ENCODE measurements at places on chromosomes 7 and 10.

DNA sequence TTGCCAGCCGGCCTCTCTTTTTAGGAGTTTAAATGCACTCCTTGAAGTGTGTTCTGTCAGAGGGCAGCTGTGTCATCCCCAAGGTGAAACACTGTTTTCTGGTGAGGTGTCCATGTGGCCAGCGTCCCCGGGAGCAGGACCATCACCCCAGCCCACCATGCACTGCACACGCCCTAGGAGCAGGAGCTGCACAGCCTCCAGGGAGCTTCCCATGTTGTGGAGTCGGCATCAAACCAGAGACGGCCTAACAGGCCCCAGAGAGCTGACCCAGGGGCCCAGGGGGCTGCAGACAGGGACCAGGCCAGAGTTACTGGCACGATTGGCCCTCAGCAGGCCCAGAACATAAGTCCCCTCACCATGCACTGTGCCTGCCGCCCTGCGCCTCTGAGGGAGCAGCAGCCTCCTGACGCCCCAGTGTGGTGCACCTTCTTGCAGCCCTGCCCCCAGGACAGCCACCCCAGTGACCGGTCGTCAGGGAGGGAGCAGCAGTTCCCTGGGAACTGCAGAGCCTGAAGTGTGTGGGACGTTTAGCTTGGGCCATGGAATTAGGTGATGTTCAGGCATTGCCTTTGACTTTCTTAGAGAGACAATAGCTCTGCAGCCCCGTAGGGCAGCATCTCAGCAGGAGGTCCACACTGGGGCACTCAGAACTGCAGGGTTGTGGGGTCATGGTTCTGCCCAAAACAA is 97.9 kb downstream of the NKX6-2 start:
- no peak for DNase-seq

GRCh38 chr10:6501931-6502330 is 78.1 kb downstream of the PRKCQ start:
- no peak for DNase-seq

GRCh38 chr10:121526801-121527221 is 71.4 kb downstream of the FGFR2 start:
- DNase-seq: no peak

- DNase-seq: no peak
These were observed 98.9 kb upstream of the KIF5B start for GRCh38 chr10:32155075-32155516.
